Right cardiac atrium (tissue), 5 donors: ENCODE measurements at places on chromosomes 16 and 17.
A peak's percentile ranks its signal among the peaks of the same experiment; 100 is the strongest.

GRCh38 chr17:51118330-51119195, 2.1 kb downstream of the SPAG9 start:
- DNase-seq: no peak

GRCh38 chr17:28684963-28685362, 23.0 kb downstream of the SUPT6H start:
- DNase-seq: no peak

GRCh38 chr17:68697850-68698361, 96.7 kb upstream of the FAM20A start:
- no peak for DNase-seq

- DNase-seq: no peak
Observed at GRCh38 chr17:40373999-40374398, 9.5 kb upstream of the GJD3 start.

DNA sequence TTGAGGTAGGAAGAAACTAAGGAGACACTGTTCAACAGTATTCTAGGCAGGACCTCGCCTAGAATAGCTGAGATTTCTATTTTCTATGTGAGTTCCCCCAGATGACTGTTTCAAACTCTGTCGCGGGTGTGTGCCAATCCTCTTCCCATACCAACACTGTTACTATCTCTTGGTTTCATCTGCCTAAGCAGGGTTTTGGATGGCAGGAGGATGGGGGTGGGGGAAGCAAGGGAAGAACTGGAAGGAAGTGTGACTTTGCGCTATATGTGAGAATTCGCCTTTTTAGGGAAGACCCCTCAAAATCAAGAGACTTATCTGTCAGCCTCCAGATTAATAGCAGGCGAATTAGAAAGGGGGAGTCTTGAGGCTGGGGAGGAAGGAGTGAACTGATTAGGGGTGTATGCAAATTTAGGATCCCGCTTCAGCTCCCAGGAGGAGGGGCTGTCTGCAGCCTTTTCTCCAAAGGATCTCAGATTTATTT, 521 bp upstream of the G6PC3 start:
- no peak for DNase-seq

DNA sequence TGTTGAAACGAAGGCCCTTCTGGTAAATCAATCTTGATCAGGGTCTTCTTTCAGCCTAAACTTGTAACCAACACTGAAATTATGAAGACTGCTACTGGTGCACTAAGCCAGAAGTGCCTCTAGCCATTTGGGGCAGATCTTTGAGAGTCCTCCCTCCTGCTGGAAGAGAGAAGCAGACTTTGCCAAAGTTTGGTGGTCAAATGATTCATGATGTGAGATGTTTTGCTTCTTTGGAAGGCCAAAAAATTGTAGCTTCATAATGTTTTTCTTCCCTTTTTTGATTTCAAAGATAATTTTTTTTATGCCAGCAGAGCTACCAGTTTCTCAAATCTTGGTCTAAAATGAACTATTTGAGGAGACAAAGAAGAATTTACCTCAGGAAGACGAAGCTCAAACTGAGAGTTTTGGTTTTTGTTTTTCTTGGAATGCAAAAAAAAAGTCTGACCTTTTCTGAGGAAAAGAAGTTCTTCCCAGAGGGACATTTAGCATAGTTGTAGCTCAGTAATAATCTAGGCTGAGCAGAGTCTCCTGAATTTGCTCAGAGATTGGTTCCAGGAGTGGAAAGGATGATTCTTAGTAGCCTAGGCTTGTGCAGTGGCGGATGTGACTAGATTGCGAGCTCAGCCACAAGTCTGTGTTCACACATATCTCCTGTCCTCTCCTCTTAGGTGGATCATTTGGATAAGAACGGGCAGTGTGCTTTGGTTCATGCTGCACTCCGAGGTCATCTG, 50.9 kb downstream of the CYB561 start:
- DNase-seq: peak; percentile 51

GRCh38 chr17:27793168-27793905, 7.0 kb downstream of the NOS2 start:
- DNase-seq: peak; percentile 82

DNA sequence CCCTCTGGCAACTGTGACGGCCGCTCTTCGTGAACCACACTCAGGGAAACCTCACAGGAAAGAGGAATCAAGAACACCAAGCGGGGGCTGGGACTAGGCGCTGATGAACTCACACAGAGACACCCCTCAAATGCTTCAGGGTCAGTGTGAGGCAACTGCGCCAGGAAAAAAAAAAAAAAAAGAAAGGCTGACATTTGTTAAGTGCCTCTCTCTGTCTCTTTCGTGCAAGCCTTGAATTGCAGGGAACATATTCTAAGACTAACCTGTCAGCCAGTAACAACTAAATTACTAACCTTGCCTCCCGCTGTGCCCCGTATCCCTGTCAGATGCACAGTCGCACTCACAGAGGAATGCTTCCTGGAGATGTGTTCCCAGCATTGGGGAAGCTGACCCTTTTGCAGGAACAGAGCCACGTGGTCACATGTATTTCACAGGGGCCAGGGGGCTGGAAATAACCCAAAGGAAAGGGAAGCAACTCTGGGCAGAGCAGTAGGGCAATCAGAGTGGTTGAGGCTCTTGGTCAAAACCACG, 247.8 kb downstream of the XYLT1 start:
- DNase-seq: peak; percentile 62

GRCh38 chr17:36500745-36501225, 14.3 kb downstream of the ZNHIT3 start:
- DNase-seq: no peak

DNA sequence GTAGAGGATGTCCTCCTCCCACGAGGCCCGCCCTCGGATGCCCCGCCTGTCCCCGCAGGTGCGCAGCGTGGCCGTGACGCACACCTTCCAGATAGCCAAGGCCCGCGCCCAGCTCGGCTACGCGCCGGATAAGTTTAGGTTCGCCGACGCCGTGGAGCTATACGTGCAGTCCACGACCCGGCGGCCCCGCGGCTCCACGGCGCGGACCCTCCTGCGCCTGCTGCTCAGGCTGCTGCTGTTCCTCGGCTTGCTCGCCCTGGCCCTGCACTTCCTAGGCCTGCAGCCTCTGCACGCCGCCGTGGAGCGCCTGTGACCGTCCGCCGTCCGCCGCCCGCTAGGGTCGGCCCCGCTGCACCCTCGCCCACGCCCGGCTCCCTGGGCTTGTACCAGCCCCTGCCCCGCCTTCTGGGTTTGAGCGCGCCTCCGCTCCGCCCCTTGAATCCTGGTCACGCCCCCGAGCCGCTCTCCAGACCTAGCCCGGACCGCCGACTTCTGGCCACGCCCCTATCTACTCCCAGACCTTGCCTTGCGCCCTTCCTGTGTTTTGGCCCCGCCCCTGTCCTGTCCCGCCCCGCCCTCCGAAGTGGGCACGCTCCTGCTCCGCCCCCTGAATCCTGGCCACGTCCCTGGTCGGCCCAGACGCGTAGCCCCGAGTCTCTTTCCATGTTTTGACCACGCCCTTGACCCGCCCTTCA, 15.8 kb upstream of the EEF2K start:
- peak; percentile 90 for DNase-seq

GRCh38 chr16:86104537-86105048, 205.6 kb downstream of the IRF8 start:
- no peak for DNase-seq

GRCh38 chr16:17572145-17572544, 101.4 kb upstream of the XYLT1 start:
- no peak for DNase-seq

DNA sequence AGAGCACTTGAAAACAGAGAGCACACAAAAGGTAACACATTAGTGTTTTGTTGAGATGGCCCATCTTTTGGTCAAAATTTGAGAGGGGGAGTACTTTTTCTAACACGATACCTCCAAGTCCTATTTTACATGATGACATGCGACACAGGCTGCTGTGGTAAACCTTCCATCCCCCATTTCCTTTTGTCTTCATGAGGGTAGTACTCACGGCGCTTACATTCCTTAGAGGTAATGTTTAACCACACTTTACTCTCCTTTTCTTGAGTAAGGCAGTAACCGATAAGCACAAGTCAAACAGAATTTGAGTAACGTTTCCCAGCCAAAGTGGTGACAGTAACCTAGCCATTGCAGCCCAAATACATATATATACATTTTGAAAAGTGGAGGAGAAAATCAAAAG, 35.8 kb upstream of the PITPNM3 start:
- DNase-seq: no peak

DNA sequence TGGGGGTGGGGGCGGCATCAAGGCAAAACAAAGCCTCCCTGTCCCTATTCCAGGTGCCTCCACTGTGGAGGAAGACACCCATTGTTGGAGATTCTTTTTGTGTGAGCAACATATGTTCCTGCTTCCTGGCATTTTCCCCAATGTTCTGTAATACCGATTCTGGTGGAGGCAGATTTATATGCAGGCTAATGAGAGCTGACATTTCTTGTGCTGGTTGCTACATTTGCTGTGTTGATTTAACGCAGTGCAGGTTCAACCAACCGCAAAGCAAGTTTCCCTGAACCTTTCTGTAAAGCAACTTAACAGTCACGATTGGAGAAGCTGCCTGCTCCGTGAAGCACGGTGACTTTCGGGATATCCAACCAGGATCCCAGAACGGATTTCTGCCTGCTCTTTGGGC, 260.5 kb downstream of the CBLN1 start:
- no peak for DNase-seq

- peak; percentile 77 for DNase-seq
Observed at GRCh38 chr17:46979147-46979863, at the start of gene RPRML. TSS of gene RPRML (minus strand) at chr17:46979253. CDS start at chr17:46979007, 246 bp downstream.
